Activated T-helper 2 cell treated with anti-CD3 and anti-CD28 coated beads, Interferon-gamma antibody, Interleukin-2, Interleukin-4, amounts not matched to agents 10 μg/mL and 5 μg/mL and 100 μg/mL, durations not matched to agents 14 hours and 24 hours and 36 hours (primary cell): ENCODE measurements at places on chromosomes 4 and X.

DNA sequence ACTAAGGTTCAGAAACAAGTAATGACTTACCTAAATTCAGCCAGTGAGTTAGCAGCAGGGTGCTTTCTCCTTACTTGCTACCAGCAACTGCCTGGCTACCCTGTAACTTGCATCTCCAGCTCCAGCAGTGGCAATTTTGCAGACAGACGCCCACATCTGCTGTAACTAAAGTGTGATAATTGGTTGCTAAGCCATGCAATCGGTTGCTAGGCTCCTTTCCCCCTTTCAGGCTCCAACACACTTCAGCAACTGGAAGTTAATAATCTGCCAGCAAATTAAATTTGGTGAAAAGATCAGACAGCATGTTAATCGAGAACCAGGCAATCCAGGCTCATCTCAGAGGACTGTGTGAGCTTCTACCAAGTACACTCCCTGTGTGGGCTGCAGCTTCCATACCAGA, 24.2 kb upstream of the ARHGEF9 start:
- no peak overlapping the region for H3K27ac ChIP-seq
- no peaks in the 10 kb centered on the region for H3K36me3 ChIP-seq
- H3K4me3 ChIP-seq: no peak overlapping the region
- DNase-seq: no peak
- no peaks in the 10 kb centered on the region for H3K27me3 ChIP-seq
- no peaks in the 10 kb centered on the region for H3K4me1 ChIP-seq

GRCh38 chr4:87589531-87589930, 18.8 kb upstream of the DSPP start:
- H3K4me3 ChIP-seq: no peak overlapping the region
- H3K36me3 ChIP-seq: no peaks in the 10 kb centered on the region
- no peak for DNase-seq

DNA sequence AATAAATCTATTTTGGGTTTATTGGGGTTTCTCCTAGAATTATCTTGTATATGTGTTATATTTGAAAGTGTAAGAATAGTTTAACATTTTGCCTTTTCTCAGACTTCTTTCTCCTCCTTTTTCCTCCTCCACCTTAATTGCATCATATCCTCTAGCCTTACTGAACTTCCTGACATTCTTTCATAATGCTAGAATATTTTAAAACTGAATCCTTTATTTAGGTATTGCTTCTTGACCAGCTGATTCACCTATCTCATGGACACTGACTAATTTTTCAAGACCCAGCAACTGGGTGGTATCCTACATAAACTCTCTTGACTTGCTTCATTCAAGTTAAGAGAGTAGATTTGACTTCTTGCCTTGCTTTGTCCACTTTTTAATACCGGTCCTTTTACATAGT, 1508.9 kb downstream of the STIM2 start:
- DNase-seq: no peak
- H3K27ac ChIP-seq: no peak overlapping the region
- H3K36me3 ChIP-seq: no peaks in the 10 kb centered on the region

- H3K4me3 ChIP-seq: no peak overlapping the region
- peaks cover 23% of the 10 kb centered on the region for H3K4me1 ChIP-seq
- DNase-seq: no peak
- H3K36me3 ChIP-seq: no peaks in the 10 kb centered on the region
- no peak overlapping the region for H3K27ac ChIP-seq
- H3K27me3 ChIP-seq: peaks cover 59% of the 10 kb centered on the region
Measured at GRCh38 chr4:153733751-153734448, 25.9 kb downstream of the RNF175 start.

DNA sequence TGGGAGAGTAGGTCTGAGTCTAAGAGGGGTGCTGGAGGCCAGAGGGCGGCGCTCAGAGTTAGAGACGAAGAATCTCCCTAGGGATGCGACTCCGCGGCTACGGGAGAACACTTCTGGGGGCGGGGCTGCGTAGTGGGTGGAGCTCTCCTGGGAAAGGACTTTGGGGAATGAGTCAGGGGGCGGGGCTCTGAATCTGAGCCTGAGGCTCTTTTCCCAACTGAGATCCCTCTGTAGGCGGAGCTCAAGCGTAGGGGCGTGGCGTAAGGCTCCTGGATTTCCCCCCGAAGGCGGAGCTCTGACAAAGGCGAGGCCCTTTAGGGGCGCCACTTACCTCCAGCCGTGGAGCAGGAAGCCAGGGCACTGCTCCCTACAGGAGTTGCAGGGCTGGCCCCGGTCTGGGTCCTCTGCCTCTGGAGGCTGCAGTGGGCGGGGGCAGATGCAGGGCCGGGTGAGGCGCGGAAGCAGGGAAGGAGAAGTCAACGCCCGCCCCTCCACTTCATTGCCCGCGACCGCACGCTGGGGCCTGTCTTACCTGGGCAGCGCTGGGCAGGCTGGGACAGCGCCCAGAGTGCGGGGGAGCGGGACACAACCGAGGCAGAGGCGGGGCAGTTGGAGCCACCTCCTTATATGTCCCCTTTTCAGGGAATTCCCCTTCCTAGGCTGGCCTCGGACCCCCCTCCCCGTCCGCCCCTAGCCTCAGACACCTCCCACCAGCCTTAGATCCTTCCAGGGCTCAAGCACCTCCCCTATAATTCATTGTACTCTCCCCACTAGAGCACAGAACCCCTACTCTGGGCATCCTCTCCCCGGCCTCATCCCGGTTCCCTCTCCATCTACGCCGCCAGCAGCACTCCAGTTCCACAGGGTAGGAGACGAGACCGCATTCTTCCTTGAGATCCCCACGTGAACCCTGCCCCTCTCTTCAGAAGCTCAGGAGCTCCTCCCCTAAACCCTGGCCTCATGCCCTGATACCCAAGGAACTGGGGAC, 1.6 kb downstream of the PRICKLE3 start:
- peak; percentile 15 for DNase-seq
- peaks cover 30% of the 10 kb centered on the region for H3K36me3 ChIP-seq
- no peaks in the 10 kb centered on the region for H3K27me3 ChIP-seq

- no peak overlapping the region for H3K27ac ChIP-seq
- H3K4me1 ChIP-seq: no peaks in the 10 kb centered on the region
- H3K36me3 ChIP-seq: no peaks in the 10 kb centered on the region
- H3K27me3 ChIP-seq: peaks cover 4% of the 10 kb centered on the region
Measured at GRCh38 chrX:132665676-132666075, 176.8 kb upstream of the MBNL3 start.

GRCh38 chrX:111411557-111411956, 435 bp downstream of the DCX start:
- no peaks in the 10 kb centered on the region for H3K4me1 ChIP-seq
- H3K27ac ChIP-seq: no peak overlapping the region
- H3K27me3 ChIP-seq: no peaks in the 10 kb centered on the region
- H3K4me3 ChIP-seq: no peak overlapping the region

- no peak for DNase-seq
- no peaks in the 10 kb centered on the region for H3K27me3 ChIP-seq
- H3K27ac ChIP-seq: no peak overlapping the region
- H3K36me3 ChIP-seq: no peaks in the 10 kb centered on the region
- no peak overlapping the region for H3K4me3 ChIP-seq
- H3K4me1 ChIP-seq: no peaks in the 10 kb centered on the region
Measured at GRCh38 chr4:169803413-169803812, 45.7 kb upstream of the HPF1 start.

GRCh38 chrX:96576368-96576767, 108.3 kb upstream of the DIAPH2 start:
- H3K27me3 ChIP-seq: no peaks in the 10 kb centered on the region
- no peak overlapping the region for H3K27ac ChIP-seq
- no peak overlapping the region for H3K4me3 ChIP-seq
- no peaks in the 10 kb centered on the region for H3K36me3 ChIP-seq
- H3K4me1 ChIP-seq: no peaks in the 10 kb centered on the region

GRCh38 chr4:114136069-114136468, 156.6 kb upstream of the ARSJ start:
- H3K4me3 ChIP-seq: no peak overlapping the region
- H3K36me3 ChIP-seq: no peaks in the 10 kb centered on the region
- no peaks in the 10 kb centered on the region for H3K4me1 ChIP-seq
- DNase-seq: no peak
- no peak overlapping the region for H3K27ac ChIP-seq

GRCh38 chr4:35247047-35247446, 997.3 kb downstream of the ARAP2 start:
- no peaks in the 10 kb centered on the region for H3K36me3 ChIP-seq
- H3K27me3 ChIP-seq: no peaks in the 10 kb centered on the region
- H3K4me3 ChIP-seq: no peak overlapping the region
- no peaks in the 10 kb centered on the region for H3K4me1 ChIP-seq

DNA sequence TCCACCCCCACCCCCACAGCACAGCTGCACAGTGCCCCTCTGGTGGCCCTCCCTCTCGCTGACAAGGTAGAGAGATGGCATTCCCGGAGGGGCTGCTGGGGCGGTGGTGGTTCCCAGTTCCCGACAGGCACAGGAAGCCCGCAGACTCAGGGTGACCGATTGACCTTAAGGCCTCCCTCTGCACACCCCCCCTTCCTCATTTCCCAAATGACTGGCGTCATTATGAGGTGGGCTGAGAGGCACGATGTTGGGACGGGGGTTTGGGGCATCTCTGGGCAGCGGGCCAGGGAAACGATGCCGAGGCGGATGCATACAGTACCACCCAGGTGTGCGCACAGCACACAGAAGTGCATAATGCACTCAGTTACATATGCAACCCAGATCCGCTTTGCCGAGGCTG, 3.5 kb upstream of the TIMP1 start:
- no peak for DNase-seq
- H3K4me1 ChIP-seq: peaks cover 28% of the 10 kb centered on the region
- H3K36me3 ChIP-seq: peaks cover 3% of the 10 kb centered on the region
- no peak overlapping the region for H3K4me3 ChIP-seq
- H3K27ac ChIP-seq: no peak overlapping the region
- no peaks in the 10 kb centered on the region for H3K27me3 ChIP-seq

DNA sequence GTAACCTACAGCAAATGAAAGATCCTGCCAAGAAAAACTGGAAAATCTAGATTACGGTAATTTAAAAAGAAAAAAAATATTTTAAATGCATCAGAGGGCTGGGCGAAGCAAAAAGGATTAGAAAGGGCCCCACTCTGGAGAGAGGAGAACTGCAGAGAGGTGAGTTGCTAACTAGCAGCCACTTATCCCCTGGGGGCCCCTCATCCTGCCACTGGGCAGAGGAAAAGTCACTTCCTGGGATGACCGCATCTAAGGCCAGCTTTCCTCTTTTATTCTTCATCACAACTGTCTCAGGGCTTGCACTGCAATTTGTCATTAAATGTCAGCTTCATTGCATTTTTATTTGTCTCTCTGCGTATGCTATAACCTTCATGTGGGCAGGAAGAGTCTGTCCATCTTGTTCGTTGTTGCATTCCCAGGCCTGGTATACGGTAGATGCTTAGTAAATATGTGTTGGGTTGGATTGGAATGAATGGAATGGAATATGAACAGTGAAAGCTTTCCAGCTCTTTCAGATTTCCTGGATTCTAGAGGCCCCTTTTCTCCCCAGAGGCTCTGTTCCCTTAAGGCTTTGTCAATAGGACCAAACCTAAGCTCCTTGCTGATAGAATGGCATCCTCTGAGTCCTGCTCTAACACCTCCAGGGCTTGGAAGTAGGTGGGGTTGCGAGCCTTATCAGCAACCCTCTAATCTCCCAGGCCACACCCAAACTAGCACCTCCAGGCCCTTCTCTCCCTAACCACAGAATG, 58.9 kb downstream of the TLR10 start:
- H3K36me3 ChIP-seq: no peaks in the 10 kb centered on the region
- H3K27ac ChIP-seq: no peak overlapping the region
- H3K4me3 ChIP-seq: no peak overlapping the region
- H3K4me1 ChIP-seq: peaks cover 10% of the 10 kb centered on the region
- H3K27me3 ChIP-seq: peaks cover 21% of the 10 kb centered on the region

- H3K4me3 ChIP-seq: no peak overlapping the region
- no peaks in the 10 kb centered on the region for H3K36me3 ChIP-seq
- H3K27me3 ChIP-seq: no peaks in the 10 kb centered on the region
Measured at GRCh38 chr4:27360790-27361267, 500.2 kb downstream of the STIM2 start.

DNA sequence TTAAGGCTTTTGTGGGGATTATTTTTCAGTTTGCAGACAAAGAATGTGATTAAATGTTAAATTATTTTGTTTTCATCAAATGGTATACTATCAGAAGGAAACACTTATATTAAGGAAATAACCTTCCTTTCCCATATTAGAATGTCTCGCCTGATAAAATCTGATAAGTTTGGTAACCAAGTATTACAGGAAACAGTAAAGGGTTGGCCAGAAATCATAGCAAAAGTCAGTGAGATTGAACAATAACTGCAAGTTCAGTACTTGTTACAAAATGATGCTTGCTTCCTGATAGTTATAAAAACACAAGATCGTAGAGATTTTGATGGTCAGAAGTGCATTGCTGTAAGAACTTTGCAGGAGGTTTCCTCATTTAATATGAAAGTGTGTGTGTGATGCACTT, 40.5 kb downstream of the FABP2 start:
- DNase-seq: no peak
- peaks cover 7% of the 10 kb centered on the region for H3K36me3 ChIP-seq
- H3K4me1 ChIP-seq: peaks cover 23% of the 10 kb centered on the region
- H3K4me3 ChIP-seq: no peak overlapping the region
- H3K27me3 ChIP-seq: no peaks in the 10 kb centered on the region

GRCh38 chr4:15689540-15689939, 7.9 kb downstream of the FAM200B start:
- H3K4me1 ChIP-seq: peaks cover 10% of the 10 kb centered on the region
- no peak overlapping the region for H3K4me3 ChIP-seq
- peaks cover 31% of the 10 kb centered on the region for H3K36me3 ChIP-seq
- no peak overlapping the region for H3K27ac ChIP-seq

GRCh38 chr4:61489927-61490326, 289.8 kb downstream of the ADGRL3 start:
- no peaks in the 10 kb centered on the region for H3K4me1 ChIP-seq
- H3K36me3 ChIP-seq: no peaks in the 10 kb centered on the region
- no peak overlapping the region for H3K4me3 ChIP-seq
- no peak overlapping the region for H3K27ac ChIP-seq
- no peaks in the 10 kb centered on the region for H3K27me3 ChIP-seq
- no peak for DNase-seq

DNA sequence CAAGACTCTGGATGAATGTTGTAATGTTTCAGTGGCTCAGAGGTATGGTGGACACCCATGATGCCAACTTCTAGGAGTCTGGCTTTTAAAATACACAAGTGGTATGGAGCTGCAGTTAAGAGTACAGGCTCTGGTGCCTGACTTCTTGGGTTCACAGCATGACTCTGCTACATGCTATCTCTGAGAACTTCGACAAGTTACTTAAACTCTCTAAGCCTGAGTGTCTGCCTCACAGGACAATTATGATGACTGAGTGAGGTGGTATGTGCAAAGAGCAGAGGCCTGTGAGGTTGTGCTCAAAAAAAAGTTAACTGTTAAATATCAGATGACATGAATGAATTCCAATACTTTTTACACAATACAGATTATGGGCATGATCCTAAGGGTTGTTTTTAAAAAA, 90.9 kb upstream of the SRD5A3 start:
- peaks cover 7% of the 10 kb centered on the region for H3K27me3 ChIP-seq
- DNase-seq: no peak
- no peak overlapping the region for H3K27ac ChIP-seq
